GM23338 (cell line): ENCODE measurements at places on chromosomes 3 and 15. TPM values are rescaled to one million over a fixed set of nuclear protein-coding genes. Genes with fewer than 3 reads are reported as not detected.

- H3K4me3 ChIP-seq, result peak overlapping the region; percentile 1; the same call in 1 of the 2 replicates
- no peaks in the 10 kb centered on the region for H3K36me3 ChIP-seq
- no peaks in the 10 kb centered on the region for H3K27me3 ChIP-seq
- peaks cover 55% of the 10 kb centered on the region for H3K4me1 ChIP-seq
- DNase-seq, result no peak
Measured at GRCh38 chr15:71387810-71388209, 272.5 kb downstream of the THSD4 start.

DNA sequence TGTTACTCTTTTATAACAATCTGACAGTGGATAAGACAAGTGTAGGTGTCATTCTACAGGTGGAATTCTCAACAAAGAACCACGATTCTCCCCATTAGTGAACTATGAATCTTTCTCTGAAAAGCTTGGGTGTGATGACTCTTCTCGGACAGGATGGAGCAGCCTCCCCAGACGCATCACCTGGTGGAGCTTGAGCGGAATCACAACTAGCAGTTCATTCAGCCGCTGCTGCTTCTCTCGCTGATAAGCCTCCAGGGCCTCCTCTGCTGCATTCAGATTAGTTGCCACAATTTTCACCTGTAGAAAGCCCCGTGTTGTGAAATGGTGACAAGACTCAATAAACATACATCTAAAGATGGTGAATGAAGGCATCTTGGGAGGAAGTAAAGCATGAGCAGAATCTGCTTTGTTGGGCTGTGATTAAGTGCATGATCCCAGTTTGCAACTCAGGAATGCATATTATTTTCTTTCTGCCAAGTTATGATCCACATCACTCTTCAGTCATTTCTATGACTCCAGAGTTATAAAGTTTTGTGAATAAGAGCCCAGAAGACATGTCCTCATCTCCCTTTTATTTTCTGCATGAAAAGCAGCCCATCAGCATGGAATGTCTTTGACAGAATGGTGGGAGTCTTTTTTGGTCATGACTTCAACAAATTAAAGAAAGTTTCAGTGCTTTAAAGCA is 93.6 kb downstream of the BOC start:
- no peak overlapping the region for H3K27ac ChIP-seq
- no peak overlapping the region for H3K4me3 ChIP-seq
- H3K36me3 ChIP-seq, result no peaks in the 10 kb centered on the region
- no peaks in the 10 kb centered on the region for H3K4me1 ChIP-seq
- DNase-seq, result peak; percentile 70
- H3K27me3 ChIP-seq, result no peaks in the 10 kb centered on the region

GRCh38 chr3:49790626-49791411 is 4.5 kb upstream of the IP6K1 start:
- H3K36me3 ChIP-seq, result no peaks in the 10 kb centered on the region
- H3K27me3 ChIP-seq, result no peaks in the 10 kb centered on the region
- H3K4me3 ChIP-seq, result no peak overlapping the region
- no peak overlapping the region for H3K27ac ChIP-seq
- no peak for DNase-seq
- H3K4me1 ChIP-seq, result no peaks in the 10 kb centered on the region

The CCRL2 gene
- total RNA-seq, result not detected in 2 replicates

The KCTD6 gene
- 22.8 and 28.3 TPM in 2 replicates for total RNA-seq

The GP9 gene
- not detected in 2 replicates for total RNA-seq
